Left forelimb (tissue), 1 donor: ENCODE measurements at places on chromosomes 5 and 9.
A peak's percentile ranks its signal among the peaks of the same experiment; 100 is the strongest.

GRCh38 chr9:4550777-4551484, 60.7 kb downstream of the SLC1A1 start:
- DNase-seq: no peak

- no peak for DNase-seq
Observed at GRCh38 chr9:18194316-18194715, 279.6 kb upstream of the ADAMTSL1 start.

DNA sequence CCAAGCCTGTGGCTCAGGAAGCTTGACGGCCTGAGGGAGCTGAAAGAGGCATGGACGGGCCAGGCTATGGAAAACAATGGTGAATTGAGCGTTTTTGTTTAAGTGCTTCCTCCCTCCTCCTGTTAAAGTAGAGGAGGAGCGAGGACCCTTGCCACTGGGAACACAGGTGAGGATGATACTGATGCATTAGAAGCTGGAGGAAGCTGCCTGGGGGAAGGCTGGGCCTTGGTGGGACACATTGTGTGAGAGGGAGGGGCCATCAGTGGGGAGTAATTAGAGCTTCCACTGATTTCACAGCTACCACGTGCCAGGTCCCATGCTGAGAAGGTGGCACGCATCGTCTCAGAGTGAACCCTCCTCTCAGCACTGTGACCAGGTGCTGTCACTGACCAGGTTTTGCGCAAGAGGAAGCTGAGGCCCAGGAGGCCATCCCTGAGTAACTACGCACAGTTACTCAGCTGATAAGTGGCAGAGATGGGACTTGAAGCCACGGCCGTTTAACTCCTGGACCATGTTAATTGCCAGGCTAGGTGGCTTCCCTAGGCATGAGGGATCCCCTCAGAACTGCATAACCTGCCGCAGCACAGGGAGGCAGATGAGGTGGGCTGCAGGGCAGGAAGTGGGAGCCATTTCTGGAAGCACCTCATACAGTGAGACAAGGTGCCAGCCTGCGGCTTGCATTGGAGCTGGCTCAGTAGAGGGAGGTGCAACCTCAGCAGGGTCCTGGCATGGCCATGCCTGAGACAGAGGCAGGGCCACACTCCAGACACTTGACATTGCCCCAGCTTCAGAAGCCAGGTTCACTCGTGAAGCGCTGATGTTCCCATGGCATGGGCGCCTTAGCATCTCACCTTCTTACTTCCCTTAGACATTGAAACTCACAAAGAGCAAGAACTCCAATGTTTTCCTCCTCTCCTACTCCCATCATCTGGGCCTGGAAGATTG, 195.3 kb upstream of the MVB12B start:
- peak; percentile 57 for DNase-seq

GRCh38 chr9:107805201-107805600, 315.6 kb upstream of the KLF4 start:
- DNase-seq: no peak

DNA sequence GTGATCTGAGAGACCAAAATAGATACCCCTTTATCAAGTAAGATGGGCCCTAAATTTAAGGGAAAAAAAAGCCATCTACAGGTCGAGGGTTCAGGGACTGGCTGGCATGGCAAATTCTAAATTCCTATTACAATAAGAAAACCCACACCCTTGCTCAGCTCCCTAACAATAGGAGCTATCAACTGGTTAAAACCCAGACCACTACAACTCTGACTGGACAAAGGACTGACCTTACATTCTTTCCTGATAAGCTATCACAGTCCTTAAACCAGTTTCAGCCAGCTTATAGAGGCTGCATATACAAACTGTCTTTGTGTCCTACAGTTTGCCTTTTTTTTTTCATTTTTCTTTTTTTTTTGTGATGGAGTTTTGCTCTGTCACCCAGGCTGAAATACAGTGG, 803.6 kb downstream of the NR2F1-AS1 start:
- no peak for DNase-seq

DNA sequence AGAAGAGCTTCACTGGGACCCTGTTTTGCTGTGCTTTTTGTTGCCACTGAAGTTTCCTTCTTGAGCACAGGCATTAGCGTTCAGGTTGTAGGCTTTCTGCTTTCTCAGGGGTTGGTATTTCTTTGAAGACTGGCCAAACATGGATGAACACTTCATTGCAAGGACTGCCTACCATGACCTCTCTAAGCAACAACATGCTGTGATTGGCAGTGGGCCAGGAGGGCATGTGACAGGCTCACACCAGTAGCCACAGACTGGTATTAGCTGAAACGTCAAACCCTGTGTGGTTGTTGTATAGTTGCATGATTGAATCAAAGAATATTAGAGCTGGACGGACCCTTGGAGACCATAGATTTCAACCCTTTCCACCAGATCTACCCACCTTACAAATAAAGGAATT, 20.0 kb upstream of the MLANA start:
- DNase-seq: no peak

DNA sequence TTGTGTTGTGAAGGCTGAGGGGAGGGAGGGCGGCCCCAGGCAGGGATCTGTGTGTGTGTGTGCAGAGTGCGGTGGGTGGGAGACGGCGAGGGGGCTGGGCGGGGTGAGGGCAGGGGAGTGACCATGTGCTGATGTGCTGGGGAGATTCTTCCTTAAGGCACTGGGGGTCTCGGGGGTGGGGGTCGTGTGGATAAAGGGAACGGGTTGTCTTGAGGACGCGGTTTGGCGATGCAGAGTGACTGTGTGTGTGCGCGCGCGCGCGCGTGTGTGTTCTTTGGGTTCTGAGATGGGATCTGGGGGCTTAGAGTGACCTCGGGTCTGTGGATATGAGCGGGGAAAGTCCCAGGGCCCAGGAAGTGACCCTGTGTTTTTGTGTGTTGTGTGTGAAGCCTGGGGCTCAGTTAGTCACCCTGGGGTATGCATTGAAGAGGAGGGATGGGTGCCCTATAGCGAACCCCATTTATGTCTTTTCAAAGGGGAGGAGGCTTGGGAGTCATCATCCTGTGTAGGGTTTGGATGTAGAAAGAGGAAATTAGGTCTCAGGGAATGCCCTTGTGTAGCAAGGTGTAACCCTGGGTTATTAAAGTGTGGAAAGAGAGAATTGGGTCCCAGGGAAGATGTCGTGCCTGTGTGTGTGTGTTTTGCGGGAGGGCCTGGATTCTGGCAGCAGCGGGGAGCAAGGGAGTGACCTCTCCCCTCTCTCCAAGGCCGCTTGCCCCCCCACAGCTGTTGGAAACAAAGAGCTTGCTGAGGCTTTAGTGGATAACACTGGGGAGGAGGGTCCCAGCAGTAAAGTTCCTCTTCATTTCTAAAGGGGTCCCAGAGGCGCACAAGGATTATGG, 1.4 kb downstream of the TMEFF1 start:
- DNase-seq: no peak

- no peak for DNase-seq
Observed at GRCh38 chr9:8189881-8190280, 390.3 kb upstream of the DMAC1 start.

GRCh38 chr5:141788296-141788970, 89.8 kb downstream of the PCDH1 start:
- DNase-seq: no peak

DNA sequence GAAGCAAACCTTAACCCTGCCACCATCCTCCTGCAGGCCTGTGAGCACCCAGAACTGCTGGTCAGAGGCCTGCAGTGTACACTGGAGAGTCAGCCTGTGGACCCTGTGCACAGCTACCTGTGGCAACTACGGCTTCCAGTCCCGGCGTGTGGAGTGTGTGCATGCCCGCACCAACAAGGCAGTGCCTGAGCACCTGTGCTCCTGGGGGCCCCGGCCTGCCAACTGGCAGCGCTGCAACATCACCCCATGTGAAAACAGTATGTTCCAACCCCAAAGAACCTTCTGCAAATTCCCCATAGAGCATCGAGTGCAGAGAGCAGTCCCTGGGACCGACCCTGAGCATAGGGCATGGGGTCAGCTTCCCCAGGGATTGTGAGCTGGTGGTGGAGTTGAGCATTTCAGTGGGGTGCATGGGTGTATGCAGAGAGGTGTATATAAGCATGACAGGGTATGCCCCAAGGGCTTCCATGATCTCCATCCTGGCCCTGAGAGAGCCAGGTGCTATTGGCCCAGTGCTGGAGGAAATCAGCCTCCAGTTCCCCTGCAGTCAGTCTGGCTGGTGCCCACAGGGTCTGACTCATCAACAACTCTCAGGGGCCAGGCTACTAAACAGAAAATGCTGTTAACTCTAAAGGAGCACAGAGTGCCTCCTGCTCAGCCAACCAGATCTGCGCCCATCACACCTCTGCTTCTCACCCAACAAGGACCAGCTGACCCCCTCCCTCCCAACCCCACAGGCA, 126.2 kb downstream of the SAXO1 start:
- no peak for DNase-seq

DNA sequence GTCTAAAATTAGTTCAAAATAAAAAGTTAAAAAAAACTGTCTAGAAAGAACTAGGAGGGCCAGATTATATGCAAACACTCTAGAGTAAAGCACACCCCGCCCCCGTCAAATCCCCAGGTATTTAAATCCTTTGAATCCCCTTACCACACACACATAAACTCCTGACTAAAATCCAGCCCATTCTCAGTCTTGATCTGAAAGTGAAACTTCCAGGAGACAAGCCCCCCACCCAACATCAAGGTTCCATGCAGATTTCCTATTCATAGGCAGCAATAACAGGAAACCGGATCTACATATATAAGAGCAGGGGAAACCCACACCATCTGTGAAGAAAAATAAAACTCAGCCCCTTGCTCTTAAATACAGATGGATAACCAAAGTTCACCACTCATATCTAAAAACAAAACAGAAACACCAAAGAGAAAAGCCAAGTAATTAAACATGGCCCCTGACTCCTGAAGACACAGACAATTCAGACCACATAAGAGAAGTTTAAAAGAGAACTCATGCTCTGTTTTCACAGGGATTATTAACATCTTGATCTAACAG, 42.3 kb downstream of the MARCHF3 start:
- no peak for DNase-seq

GRCh38 chr9:37801287-37801850, 772 bp downstream of the DCAF10 start:
- peak; percentile 69 for DNase-seq

DNA sequence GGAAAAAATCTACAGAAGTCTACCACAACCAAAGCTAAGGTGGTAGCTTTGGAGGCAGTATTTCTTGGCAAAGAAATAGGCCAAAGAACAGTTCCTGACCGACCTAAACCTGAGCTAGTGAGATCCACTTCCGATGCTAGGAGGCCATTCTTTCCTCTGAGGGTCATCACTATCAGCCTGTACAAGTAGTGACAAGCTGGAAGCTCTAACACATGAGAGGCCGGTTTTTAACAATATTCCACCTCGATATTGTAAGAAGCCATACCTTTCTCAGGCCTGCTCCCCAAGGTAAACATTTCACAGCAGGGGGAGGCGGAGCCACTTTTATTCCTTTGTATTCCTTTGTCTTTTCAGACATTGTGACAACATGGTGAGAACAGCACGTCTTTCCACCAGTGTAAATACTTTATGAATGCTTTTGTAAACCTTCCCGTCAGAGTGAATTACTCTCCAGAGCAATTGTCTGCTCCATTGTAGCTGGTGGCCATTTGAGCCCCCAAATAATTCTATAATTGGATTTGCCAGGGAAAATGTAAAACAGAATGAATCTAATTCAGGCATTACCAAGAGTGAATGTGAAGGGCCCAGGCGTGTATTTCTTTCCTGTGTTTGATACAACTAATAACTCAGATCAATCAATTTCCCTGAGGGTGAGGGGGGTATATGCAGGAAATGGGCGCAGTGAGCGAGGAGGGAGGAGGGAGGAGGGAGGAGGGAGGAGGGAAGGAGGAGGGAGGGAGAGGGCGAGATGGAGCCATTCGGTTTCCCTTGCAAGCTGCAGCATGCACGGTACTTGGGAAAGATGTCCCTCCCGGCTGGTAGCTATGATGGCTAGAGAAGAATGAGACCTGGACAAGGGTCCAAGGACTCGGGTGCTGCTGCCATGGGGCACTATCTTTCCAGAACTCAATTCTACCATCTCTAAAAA, 166.6 kb downstream of the CDK5RAP2 start:
- DNase-seq: no peak

DNA sequence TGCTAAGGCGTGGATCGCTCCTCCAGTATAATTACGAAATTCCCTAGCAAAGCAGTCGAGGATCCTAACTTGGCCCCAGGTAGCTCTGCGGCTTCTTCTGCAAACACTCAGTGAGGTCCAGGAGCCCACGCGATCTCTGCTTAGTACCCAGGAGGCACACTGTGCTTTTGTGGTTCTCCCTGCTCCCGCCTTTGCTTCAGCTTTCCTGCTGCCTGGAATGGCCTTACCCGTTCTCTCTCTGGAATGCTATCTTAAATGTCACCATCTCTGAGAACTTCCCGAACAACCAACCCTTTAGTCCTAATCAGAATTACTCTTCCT, 639 bp downstream of the INVS start:
- no peak for DNase-seq

GRCh38 chr9:98790842-98791607, 5.3 kb downstream of the ANKS6 start:
- DNase-seq: no peak

- DNase-seq: no peak
Observed at GRCh38 chr5:53035868-53036381, 46.8 kb downstream of the ITGA2 start.

DNA sequence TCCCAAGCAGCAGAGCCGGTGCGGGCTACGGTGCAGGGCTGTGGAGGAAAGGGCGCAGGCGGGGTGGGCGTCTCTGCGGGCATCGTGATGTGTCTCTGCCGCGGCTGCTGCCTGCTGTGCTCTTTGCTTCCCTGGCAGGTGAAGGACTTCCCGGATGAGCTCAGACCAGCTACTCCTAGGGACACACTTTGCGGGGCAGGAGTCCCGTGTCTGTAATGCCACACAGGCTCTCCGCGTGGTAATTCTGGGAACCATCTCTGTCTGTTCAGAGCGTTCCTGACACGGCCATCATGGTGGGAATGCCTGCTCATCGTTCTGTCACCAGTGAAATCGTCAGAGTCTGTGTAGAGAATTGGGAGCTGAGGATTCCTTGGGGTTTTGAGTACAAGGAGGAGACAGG, 235.5 kb downstream of the FANCC start:
- DNase-seq: no peak

DNA sequence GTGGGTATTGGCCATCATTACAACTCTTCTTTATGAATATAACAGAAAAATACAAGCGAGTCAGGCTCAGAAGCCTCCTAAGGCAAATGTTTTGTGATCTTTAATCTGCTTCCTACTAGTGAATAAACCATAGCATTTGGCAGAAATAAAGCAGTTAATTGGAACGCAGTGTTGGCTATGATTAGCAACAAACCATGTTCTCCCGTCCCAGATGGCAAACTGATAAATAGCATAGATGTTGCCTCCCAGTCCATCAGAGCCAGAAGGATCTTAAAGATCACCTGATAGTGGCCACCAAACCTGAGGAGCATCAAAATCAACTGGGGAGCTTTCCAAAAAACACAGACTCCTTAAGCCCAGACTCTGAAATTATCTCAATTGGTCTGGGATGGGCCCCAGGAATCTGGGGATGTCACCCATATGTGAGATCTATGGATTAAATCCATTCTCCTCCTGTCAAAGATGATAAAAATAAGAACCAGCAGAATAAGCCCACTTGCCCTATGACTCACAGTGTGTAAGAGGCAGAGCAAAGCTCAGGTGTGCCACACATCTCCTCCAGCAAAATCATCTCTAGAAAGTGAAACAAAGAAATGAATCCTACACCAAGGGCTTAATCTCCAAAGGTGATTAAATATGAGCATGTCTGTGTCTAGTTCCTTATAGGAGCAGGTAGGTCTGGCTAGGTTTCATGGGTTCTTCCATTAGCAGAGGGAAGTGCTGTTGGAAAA, 50.3 kb downstream of the APBA1 start:
- DNase-seq: no peak
